ENCODE measurements at places on chromosomes 4 and X. TPM values are rescaled to one million over a fixed set of nuclear protein-coding genes. Genes with fewer than 3 reads are reported as not detected.

- DNase-seq, result peak; percentile 97
Observed at GRCh38 chrX:15335135-15336022, at the start of gene PIGA. TSS of gene PIGA (minus strand) at chrX:15335523. CDS start at chrX:15331930, 3,593 bp downstream.

GRCh38 chr4:163343604-163344146 lies at the start of gene NPY5R:
TSS of gene NPY5R (plus strand) at chr4:163343892. CDS start at chr4:163350274, 6,382 bp downstream.
- DNase-seq, result no peak

DNA sequence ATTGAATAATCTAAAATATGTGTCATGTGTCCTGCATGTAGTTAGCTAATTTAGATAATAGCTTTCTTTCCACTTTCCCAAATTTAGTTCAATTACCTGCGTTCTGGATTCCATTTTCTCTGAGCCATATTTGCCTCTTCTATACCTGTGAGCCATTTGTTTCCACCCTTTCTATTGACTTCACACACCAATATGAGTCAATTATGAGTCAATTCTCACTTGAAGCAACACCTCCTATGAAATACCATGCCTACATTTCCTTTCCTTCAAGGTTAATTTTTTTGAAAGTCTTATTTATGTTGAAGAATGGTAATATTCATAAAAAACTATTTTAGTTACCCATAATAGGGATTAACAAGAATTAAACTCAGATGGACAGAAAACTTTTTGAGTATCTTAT lies 25.8 kb downstream of the NPY2R start:
- no peak for DNase-seq

GRCh38 chr4:119212964-119213606 lies 572 bp downstream of the USP53 start:
- DNase-seq, result peak; percentile 93

GC gene
- 34.8 TPM for total RNA-seq

GRCh38 chr4:187491286-187491685 lies 504.3 kb upstream of the ZFP42 start:
- no peak for DNase-seq

C4orf51 gene
- not detected for total RNA-seq

DNA sequence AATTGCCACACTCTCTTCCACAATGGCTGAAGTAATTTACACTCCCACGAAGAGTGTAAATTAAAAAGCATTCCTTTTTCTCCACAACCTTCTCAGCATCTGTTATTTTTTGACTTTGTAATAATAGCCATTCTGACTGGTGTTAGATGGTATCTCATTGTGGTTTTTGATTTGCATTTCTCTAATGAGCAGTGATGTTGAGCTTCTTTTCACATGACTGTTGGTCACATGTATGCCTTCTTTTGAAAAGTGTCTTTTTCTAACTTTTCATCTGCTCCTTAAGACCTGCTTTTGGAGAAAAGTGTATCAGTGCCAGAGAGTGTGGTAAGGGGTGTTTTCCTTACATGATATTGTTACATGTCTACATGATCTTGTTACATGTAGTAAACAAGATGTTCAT lies 25.7 kb downstream of the GUCY1A1 start:
- DNase-seq, result no peak

GRCh38 chr4:121784975-121785374 lies 16.1 kb upstream of the EXOSC9 start:
- DNase-seq, result peak; percentile 19
